AG04449 (cell line): ENCODE measurements at places on chromosomes 12 and 14.

DNA sequence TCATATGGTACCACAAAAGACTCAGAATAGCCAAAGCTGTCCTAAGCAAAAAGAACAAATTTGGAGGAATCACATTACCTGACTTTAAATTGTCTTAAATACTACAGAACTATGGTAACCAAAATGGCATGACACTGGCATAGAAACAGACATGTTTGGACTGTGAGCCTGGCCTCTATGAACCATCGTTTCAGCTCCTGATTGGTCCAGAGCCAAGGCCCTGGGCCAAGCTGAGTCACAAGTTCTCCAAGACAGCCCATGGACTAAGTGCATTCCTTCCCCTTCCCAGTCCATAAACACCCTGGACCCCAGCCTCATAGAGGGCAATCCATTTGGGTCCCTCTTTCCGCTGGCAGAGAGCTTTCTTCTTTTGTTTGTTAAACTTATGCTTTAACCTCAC lies 12.1 kb upstream of the PRR4 start:
- no peak for DNase-seq

- DNase-seq, result no peak
Measured at GRCh38 chr14:31937730-31938346, 139.3 kb upstream of the ARHGAP5 start.

DNA sequence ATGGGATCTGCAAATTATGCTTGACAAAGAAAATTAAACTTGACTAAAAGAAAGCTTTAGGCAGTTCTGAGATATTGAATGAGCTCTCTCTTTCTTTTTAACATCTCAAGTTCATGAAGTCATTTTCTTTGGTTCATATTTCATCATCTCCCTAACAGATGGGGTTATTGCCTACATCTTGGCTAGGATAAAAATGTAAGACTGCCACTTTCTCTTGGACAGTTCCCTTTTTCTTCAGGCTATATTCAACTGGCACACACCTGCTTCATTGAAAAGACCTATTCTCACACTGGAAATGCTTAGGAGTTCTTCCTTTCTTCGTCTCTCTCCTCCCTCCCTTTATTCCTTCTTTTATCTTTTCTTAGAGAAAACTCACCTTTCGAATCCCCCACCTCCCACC lies 355.9 kb upstream of the SEL1L start:
- DNase-seq, result no peak

GRCh38 chr14:45650754-45651153 lies 397.8 kb upstream of the MIS18BP1 start:
- DNase-seq, result no peak

GRCh38 chr14:104215706-104216334 lies 77.4 kb downstream of the KIF26A start:
- DNase-seq, result no peak
